ENCODE measurements at places on chromosomes 7 and 10.

DNA sequence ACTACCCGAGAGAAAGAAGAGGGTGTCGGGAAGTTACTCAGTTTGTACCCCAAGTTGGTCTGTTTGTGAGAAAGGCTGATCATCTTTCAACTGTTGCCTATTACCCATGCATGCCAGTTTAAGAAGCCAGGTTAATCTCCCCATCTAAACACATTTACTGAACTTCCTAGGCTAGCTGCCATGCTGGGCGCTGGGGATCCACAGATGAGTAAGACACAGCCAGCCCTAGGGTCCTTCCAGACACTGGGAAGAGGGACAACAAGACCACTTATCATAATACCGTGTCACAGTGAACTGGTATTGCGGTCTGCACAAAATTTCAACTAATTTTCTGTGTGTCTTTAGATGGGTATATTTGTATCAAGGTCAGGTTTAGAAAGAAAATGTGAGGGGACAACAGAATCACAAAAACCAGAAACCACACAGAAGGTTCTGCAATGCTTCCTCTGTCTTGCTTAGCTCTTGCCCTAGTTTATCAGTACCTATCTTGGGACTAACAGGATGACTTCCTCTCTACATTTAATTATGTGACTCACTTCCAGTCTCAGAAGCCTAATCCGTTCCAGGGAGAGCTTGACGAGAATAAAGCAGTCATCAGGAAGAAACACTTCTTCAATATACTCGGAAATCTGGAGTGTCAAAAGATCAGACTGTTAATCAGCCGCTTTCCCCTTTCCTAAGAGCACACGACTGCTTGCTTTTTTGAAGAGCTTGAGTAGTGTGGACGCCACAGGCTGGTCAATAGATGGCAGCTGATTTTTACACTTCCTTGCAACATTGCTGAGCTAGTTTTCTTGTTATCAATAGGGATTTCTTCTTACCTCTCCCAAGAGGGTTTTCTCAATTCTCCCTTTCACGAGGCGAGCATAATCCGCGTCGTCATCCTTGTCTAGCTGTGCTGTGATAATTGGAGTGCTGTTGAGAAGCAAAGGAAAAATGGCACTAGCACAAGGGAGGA, 45.7 kb downstream of the POLR3A start:
- no peak for DNase-seq

DNA sequence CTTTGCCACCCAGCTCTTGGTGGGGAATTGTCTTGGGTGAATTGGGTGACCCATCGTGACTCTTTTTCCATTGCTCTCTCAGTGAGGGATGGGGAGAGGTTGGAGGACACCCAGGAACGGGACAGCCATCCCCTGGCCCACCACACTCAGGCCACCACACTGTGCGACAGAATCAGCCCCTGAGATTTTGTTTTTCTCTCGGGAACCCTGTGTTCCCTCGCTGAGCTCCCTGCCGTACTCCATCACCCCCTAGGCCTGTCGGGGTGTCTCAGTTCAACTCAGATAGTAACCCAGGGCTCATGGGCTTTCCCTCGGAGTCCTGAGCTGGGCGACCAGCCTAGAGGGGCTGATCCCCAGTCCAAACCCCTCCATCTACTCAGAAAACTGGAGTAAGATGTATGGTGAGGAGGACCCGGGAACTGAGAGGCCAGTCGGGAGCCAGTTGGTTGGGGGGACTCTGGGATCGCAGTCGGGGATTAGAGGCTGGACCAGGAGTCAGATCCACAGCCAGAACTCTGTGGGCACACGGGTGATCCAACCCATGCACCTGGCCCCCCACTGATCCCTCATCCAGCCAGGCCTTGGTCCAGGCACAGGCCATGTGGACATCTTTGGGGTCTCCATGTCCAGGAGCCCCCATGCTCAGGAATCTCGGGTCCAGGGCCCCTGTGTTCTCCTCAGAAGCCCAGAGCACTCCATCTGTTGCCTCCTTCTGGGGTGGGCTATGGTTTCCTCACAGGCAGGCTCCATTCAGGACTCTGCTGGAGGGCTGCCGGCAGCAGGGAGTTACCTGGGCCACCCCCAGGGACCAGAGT, 9.3 kb downstream of the CRYGN start:
- no peak for DNase-seq

DNA sequence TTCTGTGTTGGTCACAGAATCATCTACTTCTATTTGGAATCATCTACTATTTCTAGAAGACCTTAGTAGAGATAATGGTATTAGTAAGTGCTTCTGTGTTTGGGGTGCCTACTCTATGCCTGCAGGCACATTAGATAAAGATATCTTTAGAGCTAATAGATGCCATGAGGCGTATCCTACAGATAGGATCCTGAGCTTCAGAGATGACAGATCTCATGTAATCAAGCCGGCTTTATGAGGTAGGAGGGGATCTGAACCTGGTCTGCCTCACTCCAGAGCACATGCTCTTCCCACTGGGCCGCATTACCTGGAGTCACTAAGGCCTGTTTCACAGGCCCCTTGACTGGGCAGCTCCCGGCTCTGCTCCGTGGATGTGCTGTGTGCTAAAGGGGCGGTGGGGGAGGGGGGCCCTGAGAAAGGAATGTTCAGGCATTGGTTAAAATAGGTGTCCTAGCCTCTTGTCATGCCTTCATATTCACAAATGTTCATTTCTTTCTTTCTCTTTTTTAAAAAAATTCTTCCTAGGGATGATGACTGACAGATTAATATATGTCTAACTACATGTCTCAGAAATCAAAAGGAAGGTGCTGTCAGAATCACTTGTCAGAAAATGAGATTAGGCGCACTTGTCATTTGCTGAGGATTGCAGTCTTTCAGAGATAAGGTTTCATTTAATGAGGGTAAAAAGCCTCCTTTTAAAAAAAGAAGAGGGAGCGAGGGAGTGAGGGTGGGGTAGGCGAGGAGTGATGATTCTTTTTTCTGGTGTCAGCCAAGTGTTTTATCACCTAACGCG, 458.0 kb upstream of the GALNT17 start:
- DNase-seq, result no peak

GRCh38 chr7:90988516-90988915, 275.7 kb upstream of the FZD1 start:
- no peak for DNase-seq

DNA sequence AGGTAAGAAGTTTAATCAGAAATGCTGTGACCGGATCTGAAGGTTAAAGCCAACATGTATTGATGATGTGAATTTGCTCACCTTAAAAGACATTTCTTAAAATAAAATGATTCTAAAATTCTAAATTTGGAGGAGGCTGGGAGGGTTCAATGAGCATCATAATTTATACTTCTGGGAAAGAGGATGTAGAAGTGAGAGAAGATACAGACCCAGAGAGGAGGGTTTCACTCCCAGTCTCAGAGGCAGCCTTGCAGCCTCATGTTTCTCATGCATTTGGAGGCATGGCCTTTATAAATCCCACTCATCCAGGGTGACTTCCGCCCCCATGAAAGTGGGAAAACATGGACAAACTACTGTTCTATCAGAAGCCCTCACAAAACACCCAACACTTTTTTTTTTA, 305.6 kb upstream of the PITRM1 start:
- DNase-seq, result no peak

GRCh38 chr10:106571192-106571946, 593.1 kb downstream of the SORCS1 start:
- no peak for DNase-seq

GRCh38 chr10:61987951-61988379, 86.5 kb downstream of the ARID5B start:
- DNase-seq, result no peak

DNA sequence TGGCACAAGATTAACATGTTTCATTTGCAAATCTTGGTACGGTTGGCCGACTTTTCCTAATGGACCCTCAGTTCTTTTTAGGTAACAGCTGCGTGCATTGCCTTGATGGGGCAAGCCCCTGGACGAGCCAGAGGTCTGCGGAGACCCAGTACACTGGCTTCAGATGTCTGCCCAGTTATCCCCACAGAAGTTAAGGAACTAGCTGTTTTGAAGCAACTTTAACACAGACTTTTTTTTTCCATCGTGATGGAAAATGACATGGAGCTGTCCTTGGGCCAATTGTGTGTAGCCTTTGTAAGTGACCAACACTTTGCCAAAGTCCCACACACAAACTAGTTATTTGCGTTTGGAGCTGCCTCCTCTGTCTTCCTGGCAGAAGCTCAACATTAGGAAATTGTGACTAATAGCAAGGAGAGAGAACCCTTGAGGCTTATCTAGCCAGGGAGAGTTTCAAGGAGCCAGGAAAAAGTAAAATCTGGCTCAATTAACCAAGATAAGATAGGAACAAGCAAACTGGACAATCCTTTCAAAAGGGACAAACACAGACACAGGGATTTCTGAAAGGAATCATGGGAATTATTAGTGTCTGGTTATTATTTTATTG, 99.6 kb upstream of the BMPER start:
- no peak for DNase-seq

GRCh38 chr7:80324032-80324431, 187.8 kb downstream of the GNAT3 start:
- no peak for DNase-seq

GRCh38 chr10:13743101-13743693, 156.4 kb downstream of the PRPF18 start:
- DNase-seq, result no peak
